Uterus (tissue), 4 donors: ENCODE measurements at places on chromosomes 7 and 10. TPM values are rescaled to one million over a fixed set of nuclear protein-coding genes. Genes with fewer than 3 reads are reported as not detected.

RSBN1L gene
- 35.7 TPM for total RNA-seq

LIPK gene
- not detected for total RNA-seq

MOGAT3 gene
- not detected for total RNA-seq

NKX2-3 gene
- total RNA-seq = not detected

IQUB gene
- total RNA-seq = not detected

GRCh38 chr7:72335561-72336381 is 76.4 kb downstream of the CALN1 start:
- H3K27ac ChIP-seq = no peak overlapping the region
- H3K4me3 ChIP-seq = no peak overlapping the region
- no peaks in the 10 kb centered on the region for H3K27me3 ChIP-seq
- H3K4me1 ChIP-seq = no peaks in the 10 kb centered on the region

- no peak overlapping the region for H3K4me3 ChIP-seq
- no peak overlapping the region for H3K27ac ChIP-seq
- H3K27me3 ChIP-seq = no peaks in the 10 kb centered on the region
- H3K4me1 ChIP-seq = no peaks in the 10 kb centered on the region
- no peak for DNase-seq
- no peaks in the 10 kb centered on the region for H3K36me3 ChIP-seq
Measured at GRCh38 chr7:75537731-75538130, 45.6 kb downstream of the SPDYE5 start.

GRCh38 chr10:104256335-104256961 is 1.8 kb downstream of the GSTO1 start:
- no peaks in the 10 kb centered on the region for H3K27me3 ChIP-seq
- peak overlapping the region; percentile 99 for H3K27ac ChIP-seq
- no peak overlapping the region for H3K4me3 ChIP-seq
- no peaks in the 10 kb centered on the region for H3K36me3 ChIP-seq
- peaks cover 5% of the 10 kb centered on the region for H3K4me1 ChIP-seq
